Astrocyte of the hippocampus (primary cell): ENCODE measurements at places on chromosomes 7 and 10.

- peak; percentile 29 for DNase-seq
Measured at GRCh38 chr7:93622036-93623033, 47.8 kb upstream of the CALCR start.

DNA sequence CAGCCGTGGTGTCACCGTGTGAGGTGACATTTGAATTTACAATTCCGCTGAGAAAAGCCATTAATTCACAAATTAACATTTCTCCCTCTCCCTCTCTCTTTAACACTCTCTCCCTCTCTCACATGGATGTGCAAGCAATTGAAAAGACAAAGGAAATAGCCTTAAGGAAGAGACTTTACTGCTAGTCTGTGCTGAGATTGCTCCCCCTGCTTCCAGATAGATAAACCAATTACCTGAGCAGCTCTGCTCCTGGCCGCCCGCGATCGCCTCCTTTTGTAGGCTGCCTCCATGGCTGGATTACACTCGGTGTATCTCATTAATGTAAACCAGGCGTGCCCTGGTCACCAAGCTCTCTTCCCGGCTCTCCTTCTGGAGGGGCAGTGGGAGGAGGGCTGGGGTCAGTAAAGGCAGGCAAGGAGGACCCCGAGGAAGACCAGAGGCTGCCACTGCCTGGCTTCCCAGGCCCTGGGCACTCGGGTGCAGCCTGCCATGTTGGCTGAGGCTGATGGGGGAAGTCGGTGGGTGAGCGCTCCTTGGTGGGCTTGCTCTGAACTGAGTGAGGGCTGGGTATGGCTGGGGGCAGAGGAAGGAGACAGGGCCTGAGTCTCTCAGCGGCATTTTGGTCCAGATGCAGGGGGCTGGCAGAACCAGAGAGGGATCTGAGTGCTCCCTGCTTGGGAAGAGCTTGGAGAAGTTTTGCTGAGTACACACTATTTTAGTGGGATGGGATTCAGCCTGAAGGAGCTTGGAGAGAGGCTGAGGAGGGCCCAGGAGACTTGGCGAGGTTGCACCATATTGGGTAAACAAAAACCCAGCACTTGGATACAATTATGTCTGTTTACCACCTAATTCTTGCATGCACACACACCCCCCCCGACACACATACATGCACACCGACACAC, 42.9 kb downstream of the PAX2 start:
- DNase-seq, result no peak

DNA sequence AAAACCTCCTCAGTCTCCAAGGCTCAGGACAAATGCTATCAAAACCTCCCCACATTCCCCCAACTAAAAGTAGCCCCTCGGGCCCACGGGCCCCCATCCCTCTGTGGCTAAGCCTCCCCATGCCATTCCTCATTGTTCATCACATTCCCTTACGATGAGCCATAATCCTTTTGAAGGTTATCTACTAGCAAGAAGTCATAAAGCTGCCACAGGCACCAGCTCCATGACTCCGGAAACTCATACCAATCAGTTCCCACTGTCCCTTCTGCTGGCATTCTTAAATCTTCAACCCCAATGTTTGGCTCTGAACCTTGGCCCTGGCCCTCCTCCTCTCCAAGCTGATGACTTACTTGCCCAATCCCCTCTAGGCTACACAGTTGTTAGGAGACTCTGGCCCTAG, 19.4 kb upstream of the TM9SF3 start:
- DNase-seq, result peak; percentile 65

DNA sequence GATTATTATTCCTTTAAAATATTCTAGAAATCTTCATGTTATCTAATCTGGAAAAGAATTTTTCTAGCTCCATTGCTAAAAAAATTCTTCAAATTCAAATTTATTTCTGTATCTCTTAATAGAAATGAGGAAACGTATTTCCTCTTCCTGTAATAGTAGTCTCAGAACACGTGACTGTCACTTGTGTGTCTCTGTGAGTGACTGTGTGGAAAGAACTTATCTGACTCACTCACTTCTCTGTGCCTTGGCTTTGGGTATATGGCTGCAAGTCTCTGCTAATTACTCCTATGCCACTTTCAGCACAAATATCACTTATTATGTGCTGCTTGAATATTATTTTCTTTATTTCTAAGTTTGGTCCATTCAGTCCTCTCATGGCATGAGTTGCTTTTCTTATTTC, 132.7 kb downstream of the CNTNAP2 start:
- no peak for DNase-seq

DNA sequence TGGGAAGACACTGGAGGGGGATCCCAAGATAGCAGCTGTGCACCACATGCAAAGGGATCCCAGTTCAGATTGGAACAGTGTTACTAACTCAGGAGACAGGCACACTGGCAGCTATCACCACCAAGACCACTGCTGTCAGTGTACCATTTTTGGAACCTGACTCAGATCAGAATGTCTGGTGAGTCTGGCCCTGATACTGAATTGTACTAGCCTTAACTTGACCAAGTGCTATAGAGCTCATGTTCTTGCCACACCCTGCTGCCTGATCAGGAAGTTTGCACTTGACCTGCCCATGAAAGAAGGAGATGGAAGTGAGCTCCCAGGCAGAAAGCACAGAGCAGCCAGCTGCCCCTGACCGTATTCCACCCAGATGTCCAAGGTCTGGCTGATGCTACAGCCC, 4.8 kb upstream of the PRRT4 start:
- DNase-seq, result no peak

DNA sequence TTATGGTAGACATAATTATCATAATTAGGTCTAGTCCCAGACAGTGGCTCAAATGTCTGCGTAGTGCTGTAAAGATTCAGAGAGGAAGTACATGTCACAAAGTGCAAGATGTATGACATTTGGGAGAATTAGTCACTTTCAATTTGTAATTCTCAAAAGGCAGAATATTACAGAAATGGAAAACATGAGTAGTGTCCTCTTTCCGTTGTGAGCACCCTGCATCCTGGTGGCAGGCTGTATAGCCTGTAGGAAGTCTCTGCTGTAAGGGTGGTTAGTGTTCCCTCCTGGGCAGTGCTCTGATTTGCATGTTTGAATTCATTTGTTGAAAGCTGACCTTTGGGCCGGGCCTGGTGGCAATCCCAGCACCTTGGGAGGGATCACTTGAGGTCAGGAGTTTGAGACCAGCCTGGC, 17.0 kb downstream of the CDK14 start:
- no peak for DNase-seq

- DNase-seq, result no peak
Measured at GRCh38 chr7:128874140-128875031, 11.7 kb downstream of the ATP6V1F start.

- DNase-seq, result no peak
Measured at GRCh38 chr10:1491901-1492300, 245.4 kb downstream of the ADARB2 start.

- DNase-seq, result no peak
Measured at GRCh38 chr10:33720161-33720560, 385.7 kb upstream of the NRP1 start.

- no peak for DNase-seq
Measured at GRCh38 chr10:126937026-126937425, 31.8 kb downstream of the DOCK1 start.
